CD4-positive, alpha-beta T cell treated with Interleukin-21 for 1 hour (primary cell): ENCODE measurements at places on chromosomes 13 and 19.

- DNase-seq, result no peak
Measured at GRCh38 chr13:33099860-33100259, 83.6 kb downstream of the KL start.

DNA sequence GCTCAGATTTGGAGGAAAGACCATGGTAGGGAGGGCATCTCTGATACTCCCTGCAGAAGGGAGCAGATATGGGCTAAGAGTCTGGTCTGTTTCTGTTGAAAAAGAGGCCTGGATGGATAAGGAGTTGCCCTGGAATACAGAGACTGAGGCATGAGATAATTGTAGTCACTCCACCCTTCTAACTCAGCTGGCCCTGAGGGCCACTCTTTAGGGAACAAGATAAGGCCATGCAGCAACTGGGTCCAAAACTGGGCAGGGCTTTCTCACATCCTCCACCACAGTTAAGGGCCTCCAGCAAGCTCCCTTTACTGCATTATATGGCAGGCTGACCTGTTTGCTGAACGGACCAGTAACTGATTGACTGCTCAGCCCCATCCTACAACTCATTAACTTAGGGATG lies 1.3 kb downstream of the ZNF749 start:
- no peak for DNase-seq

DNA sequence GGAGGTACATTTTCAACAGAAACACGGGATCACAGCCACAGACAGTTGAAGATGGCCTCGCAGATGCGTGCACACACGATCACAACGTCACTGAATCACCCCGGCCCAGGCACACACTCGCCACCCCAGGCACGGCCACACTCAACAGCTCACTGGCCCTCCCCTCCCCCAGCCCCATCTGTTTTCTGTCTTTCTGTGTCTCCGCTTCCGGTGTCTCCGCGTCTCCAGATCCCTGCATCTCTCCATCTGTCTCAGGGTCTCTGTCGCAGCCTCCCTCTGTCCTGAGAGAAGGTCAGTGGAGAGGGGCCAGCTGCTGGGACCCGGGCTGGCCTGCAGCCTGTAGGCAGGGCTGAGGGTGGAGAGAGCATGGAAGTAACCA lies 3.8 kb upstream of the ATP1A3 start:
- no peak for DNase-seq

- DNase-seq, result no peak
Measured at GRCh38 chr13:109867766-109868165, 81.4 kb upstream of the IRS2 start.

- no peak for DNase-seq
Measured at GRCh38 chr19:42109896-42110295, 22.4 kb downstream of the POU2F2 start.

DNA sequence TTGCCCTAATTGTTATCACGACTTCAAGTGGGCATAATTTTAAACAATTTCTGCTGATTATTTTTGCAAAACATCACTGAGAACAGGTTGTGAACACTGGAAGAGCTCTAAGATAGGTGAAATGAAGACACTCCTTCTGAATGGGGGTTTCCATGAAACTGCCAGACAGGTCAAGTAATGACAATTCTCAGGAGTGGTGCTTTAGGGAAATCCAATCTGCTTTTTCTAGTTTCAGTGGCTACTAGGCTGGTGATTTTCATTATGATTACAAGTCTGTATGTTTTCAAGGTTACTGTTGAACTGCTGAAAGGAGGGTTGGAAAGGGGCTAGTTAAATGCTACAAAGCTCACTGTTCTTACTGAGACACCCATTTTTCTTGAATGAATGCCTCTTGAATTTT lies 1724.2 kb downstream of the PCDH9 start:
- DNase-seq, result no peak

DNA sequence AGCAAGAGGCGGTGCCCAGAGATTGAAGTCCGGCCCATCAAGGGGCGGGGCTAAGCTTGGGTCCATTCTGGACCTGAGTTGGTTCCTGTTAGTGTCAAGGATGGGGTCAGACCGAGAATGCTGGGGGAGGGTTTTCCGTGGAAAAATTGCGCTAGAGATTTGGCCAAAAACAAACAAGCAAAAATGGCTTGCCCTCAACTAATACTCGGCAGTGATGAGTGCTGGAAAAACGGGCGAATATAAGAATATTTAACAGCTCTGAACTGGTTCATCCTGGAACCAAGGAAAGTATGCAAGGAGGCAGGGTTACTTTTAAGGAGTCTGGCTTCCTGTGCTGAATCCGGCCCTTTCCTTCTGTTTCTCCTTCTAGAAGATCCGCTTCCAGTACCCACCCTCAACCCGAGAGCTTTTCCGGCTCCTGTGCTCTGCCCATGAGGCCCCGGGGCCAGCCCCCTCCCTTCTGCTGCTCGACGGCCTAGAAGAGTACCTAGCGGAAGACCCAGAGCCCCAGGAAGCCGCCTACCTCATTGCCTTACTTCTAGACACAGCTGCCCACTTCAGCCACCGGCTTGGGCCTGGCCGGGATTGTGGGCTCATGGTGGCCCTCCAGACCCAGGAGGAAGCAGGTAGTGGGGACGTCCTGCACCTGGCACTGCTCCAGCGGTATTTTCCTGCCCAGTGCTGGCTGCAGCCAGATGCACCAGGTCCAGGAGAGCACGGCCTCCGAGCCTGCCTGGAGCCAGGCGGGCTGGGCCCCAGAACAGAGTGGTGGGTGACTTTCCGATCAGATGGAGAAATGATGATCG lies 880 bp downstream of the SWSAP1 start:
- peak; percentile 81 for DNase-seq

DNA sequence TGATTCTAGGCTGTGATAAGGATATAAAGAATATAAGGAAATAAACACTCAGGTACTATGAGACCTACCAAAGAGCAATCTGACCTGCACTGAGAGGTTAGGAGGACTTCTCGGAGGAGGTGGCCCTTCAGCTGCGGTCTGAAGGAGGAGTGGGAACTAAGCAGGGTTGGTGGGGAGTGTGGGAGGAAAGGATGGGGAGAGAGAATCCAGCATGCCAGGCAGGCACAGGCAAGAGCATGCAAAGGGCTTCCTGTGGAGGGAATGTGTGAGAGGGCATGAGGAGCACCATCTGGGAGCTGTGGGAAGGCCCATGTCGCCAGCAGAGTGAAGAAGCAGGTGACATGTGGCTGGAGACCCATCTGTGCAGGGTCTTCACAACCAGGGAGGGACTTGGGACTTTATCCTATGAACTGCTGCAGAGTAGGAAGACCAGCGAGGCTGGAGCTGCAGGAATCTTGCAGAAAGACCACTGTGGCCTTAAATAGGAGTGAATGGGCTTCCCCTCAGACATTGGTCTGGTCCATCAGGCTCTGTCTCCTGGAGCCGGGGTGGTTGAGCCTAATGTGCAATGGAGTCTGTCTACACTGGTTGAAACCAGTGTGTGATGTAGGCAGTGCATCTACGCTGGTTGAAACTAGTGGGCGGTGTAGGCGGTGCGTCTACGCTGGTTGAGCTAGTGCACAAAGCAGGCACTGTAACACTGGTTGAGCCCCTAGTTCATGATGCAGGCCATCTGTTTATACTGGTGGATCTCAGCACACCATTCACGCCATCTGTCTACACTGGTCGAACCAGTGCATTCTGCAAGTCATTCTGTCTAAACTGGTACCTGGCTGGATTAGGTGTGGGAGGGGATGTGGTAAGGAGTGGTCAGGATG lies 6.4 kb downstream of the CHST8 start:
- DNase-seq, result no peak
